ENCODE measurements at places on chromosomes 11 and 22.
A peak's percentile ranks its signal among the peaks of the same experiment; 100 is the strongest.

- DNase-seq = peak; percentile 49
Observed at GRCh38 chr22:26461188-26461810, 22.3 kb downstream of the HPS4 start.

- DNase-seq = no peak
Observed at GRCh38 chr22:21941921-21942320, 10.7 kb downstream of the PPM1F start.

DNA sequence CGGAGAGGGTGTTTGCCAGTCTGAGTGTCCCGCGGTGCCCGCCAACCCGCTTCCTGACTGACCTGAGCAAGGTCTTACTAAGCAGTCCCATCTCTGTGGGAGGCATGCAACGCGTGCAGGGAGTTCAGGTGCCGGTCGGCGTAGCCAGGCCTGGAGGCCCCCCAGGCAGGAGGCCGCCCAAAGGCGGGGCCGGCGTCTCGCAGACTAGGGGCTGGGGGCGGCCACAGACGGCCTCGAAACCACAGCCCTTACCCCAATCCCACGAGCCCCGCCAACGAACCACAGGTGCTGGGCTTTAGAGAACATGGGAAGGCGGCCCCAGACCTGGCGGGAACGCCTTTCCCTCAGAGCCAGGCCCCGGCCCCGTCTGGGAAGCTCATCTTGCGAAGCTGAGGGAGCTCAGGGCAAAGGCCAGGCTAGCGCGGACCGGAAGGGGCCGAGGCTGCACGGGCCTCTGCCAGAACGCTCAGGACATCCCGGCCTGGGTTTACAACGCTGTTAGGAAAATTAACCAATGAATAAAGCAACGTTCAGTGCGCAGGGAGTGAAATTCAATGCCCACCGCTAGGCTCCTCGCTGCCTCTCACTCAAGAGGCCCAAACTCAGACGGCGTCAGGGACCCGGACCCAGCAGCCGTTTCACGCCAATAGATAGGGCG is 2.1 kb upstream of the MTFP1 start:
- DNase-seq = peak; percentile 80

DNA sequence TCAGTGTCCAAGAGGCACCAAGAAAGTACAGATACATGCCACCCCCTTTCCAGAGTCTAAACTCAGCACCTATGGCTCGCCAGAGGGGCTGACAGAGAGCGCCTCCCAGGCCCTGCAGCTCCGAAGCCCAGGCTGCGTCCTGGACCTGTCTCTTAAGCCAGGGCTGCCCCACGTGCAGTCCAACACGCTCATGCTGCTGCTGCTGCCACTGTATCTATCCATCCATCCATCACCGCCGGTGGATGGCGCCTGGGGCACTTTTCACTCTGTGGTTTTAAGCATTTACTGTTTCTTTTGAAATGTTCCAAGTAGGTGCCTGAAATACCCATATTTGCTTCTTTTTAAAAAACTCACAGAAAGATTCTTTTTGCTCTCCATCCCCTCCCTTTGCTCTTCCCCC is 41.8 kb downstream of the MACROD1 start:
- DNase-seq = no peak

DNA sequence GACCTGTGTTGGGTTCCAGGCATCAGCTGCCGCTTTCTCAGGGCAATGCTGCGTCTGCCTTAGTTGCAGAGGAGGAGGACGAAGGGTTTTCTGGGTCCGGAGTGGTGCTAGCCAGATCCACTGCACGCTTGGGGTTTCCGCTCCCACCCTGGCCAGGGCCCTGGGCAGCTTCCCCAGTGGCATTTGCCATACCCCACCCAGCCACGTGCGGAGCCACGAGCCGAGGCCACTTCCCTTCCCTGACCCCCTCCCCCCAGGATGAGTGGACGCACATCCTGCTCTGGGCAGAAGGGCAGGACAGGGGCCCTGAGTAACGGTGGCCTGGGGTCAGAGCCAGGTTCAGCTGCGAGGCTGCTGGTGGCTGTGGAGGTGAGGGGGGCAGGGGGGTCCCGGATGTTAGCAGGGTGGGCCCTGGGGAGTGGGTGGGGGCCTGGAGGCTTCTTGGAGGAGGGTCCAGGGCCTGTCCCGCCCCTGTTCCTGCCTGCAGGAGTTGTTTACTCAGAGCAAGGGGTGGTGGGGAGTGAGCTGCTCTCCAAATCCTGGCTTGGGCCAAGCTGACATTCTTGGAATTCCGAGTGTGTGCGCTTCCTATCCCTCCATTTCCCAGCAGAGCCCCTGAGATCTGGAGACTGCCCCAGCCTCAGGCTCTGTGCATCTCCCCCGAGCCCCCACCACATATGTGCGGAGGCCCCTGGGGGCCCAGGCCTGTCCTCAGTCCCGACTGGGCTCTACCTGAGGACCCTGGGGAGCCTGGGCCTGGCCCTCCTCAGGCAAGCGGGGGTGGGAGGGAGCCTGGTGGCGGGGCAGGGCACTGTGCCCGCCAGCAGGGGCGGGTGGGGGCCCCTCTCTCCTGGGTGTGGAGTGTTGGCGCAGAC is 1.4 kb downstream of the TSPAN4 start:
- no peak for DNase-seq

DNA sequence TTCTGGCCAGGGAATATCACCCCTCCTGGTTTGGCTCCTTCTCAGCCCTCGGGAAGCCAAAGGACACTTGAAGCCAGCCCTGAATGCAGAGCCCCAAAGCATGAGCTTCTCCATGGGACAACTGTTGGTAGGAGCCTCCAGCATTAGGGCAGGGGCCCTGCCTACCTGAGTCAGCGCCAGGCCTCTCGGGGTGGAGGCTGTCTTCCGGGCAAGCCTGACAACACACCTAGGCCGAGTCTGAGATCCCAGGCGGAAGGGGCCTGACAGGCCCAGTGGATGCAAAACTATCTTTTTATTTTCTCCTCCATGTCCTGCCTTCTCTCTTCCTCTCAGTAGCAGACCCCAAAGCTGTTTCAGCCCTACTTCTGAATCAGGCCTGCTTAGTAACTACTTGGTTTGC is 27.6 kb downstream of the RCOR2 start:
- no peak for DNase-seq
